ENCODE measurements at places on chromosomes 1 and 21.

DNA sequence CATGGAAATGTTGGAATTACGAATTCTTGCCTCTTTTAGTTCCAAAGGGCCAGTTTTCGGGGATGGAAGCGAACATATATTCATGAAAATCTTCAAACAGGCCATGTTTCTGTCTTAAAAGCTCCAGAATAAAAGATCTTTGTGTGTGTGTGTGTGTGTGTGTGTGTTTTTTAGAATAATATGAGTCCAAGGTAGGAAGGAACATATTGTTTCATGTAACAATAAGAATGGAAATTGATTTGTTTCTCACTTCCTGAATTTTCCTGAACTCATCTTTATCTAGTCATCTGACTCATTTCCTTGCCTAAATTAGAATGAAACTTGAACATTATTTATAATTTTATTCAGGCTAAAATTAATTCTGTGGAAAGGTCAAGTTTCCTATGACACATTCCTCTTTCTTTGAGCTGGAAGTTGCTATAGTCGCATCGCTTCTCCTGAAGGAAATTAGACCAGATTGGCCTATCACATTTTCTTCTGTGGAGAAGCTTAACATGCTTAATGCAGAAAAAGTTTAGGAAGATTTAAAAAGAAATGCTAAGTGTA, 805.1 kb upstream of the ADAMTS5 start:
- no peak for DNase-seq

GRCh38 chr1:88802950-88803349, 88.4 kb downstream of the GTF2B start:
- no peak for DNase-seq

DNA sequence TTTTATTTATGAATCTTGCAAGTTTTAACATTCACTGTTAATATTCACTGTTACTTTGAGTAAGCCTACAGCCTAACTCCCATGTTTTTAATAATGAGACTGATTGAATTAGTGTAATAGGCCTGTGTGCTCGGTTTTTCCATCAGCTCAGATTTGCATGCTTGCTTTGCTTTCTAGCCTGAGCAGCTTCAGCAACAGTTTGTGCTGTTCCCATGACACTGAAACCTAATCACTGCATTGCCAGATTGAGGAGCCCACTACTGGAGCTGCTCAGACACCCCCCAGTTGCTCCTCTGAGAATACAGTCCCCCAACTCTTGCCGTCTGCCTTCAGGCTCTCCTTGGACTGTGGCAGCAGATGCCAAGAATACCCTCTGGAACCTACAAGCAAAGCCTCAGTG, 695.4 kb downstream of the BRINP3 start:
- no peak for DNase-seq

DNA sequence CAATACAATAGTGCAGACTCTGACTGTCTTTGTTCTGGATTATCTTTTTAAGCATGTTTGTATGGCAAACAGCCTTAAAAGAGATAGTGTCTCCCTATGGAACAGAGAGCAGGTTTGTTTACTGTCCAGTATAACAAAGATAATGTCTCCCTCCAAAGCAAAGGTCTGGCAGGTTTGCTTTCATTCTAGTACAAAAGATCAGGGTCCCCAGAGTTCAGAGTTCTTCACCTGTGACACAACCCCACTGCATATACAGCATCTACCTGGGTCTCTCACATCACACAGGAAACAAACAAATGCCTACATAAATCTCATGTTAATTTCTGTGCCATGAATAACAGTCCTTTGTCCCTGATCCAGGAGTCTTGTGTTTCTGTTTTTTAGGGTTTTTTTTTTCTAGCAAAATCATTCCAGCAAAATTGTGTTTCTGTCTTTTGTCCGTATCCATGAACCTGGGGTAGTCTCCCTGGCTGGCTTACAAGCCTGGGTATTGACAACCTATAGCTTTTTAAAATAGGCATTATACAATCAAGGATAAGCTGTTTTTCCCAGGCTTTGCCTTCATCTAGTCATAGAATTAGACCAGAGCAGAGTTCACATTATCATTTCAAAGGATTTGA, 89.4 kb upstream of the PTBP2 start:
- DNase-seq: no peak

GRCh38 chr1:180489976-180490375, 12.4 kb downstream of the ACBD6 start:
- no peak for DNase-seq

DNA sequence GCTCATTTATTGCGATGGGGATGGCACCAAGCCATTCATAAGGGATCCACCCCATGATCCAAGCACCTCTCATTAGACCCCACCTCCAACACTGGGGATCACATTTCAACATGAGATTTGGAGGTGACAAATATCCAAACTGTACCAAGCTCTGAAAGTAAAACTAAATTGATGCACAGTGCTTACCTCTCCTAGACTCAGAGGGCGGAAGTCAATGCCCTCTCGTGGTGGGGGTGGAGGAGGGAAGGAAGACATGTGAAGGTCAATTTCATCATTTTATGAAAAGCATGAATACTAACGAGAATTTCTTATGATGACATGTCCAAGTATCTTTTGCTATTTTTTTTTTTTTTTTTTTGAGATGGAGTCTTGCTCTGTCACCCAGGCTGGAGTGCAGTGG, 120.0 kb downstream of the PGBD5 start:
- DNase-seq: peak; percentile 11

GRCh38 chr1:58397187-58397820, 149.2 kb downstream of the OMA1 start:
- DNase-seq: no peak

DNA sequence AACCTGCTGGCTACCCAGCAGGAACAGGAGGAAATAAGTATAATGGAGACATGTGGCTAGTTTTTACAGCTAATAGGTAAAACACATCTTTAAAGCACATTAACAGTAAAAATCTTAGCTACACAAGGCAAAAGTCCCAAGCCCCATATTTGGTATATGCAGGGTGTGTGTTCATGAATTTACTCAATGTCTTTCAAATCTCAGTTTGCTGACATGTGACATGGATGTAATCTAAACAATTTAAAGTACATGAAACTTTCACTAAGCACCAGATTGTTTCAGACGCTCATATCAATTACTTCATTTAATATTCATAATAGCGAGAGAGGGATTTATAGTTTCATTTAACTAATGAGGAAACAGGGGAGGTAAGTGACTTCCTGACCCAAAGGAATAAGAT, 3.9 kb downstream of the TACSTD2 start:
- no peak for DNase-seq

DNA sequence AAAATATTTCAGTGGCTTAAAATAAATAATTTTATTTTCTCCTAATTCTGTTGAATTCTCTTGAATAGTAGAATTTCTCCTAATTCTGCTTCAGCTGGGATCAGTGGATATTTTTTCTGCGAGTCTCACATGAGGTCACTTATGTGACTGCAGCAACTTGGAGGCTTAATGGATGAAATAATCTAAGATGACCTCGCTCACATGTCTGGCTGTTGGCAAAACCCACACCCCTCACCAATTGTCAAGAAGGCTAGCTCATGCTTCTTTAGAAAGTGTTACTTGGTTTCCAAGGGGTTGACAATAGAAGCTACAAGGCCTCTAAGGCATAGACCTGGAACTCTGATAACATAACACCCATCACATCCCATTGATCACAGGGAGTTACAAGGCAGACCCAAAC, 156.9 kb upstream of the DPYD start:
- no peak for DNase-seq

DNA sequence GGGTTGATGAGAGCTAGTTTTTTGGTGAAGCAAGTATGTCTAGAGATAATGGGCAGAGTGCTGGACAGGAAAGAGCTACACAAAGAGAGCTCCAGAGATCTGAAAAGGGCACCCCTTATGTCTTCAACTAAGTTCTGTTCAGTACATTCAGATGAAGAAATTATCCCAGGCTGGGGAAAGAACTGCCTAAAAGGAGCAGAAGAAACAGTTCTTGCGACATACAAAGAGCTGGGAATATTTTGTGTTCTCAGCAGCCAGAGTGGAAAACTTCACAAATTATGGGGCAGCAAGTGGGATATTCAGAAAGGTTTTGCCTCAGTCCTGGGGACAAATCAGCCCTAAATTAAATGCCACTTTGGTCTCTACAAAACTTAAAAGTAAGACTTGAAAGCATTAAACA, 17.4 kb upstream of the CCN1 start:
- DNase-seq: no peak

DNA sequence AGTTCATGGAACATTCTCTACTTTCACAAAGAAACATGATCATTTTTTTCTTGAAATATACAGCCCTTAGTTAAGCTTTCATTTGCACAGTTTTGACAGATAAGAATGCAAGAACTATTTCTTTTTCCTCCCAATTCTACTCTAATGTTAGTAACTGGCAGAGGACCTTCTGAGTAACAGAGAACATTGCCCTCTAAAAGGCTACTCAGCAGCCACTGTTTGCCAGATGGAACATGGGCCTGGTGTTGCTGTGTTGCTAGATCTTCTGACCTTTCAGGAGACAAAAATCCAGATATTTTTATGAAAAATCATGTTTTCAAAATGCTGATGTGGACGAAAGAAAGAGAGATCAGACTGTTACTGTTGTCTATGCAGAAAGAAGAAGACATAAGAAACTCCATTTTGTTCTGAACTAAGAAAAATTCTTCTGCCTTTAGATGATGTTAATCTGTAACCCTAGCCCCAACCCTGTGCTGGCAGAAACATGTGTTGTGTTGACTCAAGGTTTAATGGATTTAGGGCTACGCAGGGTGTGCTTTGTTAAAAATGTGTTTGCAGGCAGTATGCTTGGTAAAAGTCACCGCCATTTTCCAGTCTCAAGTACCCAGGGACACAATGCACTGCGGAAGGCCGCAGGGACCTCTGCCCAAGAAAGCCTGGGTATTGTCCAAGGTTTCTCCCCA, 2.9 kb upstream of the PRDX6 start:
- DNase-seq: no peak

- DNase-seq: peak; percentile 67
Measured at GRCh38 chr1:2386636-2387611, 4.4 kb downstream of the MORN1 start.

GRCh38 chr1:45291716-45292115, 35.0 kb upstream of the HPDL start:
- DNase-seq: no peak

DNA sequence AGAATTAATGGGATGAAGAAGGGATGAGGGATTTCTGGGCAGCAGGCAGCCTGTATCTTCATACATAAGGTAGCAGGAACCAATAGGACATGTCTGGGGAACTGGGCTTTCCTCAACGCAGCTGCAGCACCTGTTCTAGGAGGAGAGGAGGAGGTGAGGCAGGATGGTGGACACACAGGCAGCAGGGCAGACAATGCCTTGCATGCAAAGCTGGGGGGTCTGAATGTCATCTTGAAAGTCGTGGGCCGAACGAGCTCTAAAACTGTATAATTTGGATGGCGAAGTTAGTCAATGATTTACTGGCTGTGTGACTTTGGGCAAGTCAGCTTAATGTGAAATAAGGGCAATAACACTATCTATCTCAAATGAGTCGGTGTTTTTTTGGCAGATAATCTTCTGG, 124.4 kb downstream of the BEND5 start:
- DNase-seq: no peak

DNA sequence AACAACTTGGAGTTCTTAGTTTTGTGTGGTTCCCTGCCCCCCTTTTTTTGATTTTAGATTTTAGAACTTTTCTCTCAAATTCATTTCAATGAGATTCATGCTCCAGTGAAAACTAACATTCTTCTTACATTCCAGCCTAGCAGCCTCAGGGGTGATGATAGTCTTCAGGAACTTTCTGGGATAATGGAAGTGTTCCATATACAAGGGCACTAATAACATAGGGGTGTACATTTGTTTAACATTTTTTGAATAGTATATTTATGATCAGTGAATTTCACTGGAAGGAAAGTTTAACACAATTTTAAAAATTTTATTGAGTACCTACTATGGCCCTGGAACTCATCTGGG, 61.4 kb upstream of the ZNF648 start:
- DNase-seq: no peak

DNA sequence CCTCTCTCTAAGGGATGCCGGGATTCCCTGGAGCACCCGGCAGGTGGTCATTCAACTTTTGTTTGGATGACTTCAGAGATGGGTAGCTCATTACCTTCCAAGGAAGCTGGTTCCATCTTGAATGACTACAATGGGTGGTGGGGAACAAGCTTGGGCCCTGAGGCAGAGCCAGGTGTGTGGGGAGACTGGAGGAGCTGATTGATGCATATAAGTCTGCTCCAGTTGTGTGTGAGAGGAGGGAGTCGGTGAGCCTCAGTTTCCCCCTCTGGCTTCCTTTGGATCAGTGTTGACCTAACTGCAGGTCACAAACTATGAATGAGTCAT, 133.8 kb upstream of the ZBTB40 start:
- no peak for DNase-seq

DNA sequence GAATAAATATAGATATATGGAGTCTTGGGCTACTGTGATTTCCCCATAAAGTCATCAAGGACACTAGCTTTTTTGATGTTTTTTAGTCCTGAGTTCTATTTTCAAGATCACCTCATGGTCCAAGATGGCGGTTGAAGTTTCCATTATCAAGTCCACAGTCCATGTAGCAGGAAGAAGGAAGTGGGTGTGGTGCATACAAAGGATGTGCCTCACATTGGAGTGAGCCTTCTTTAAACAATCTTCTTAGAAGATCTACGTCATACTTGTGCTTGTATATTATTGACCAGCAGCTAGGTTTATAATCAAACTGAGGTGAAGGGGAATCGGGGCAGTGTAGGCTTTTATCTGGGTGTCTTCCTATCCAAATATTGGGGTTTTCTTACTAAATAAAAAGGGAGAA, 93.4 kb downstream of the FGGY start:
- no peak for DNase-seq

DNA sequence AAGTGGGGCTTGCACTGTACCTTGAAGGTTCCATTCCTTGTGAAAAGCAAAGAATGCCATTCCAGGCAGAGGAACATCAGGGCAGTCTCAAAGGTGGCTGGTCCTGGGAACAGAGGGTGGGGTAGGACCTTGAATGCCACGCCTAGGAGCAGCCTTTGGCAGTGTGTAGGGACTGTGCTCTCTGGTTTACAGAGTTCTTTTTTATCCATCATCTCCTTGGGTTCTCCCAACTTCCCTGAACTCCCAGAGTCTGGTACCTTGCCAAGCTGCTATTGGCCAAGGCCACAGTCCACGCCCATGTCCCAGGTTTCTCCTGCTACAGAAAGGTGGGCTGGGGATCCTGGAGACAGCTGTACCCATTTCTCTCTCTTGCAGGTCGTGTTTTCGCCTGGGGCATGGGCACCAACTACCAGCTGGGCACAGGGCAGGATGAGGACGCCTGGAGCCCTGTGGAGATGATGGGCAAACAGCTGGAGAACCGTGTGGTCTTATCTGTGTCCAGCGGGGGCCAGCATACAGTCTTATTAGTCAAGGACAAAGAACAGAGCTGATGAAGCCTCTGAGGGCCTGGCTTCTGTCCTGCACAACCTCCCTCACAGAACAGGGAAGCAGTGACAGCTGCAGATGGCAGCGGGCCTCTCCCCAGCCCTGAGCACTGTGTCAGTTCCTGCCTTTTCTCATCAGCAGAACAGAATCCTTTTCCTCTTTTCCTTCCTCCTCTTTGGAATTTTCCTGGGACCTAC, 15.3 kb upstream of the TRNAU1AP start:
- DNase-seq: no peak

DNA sequence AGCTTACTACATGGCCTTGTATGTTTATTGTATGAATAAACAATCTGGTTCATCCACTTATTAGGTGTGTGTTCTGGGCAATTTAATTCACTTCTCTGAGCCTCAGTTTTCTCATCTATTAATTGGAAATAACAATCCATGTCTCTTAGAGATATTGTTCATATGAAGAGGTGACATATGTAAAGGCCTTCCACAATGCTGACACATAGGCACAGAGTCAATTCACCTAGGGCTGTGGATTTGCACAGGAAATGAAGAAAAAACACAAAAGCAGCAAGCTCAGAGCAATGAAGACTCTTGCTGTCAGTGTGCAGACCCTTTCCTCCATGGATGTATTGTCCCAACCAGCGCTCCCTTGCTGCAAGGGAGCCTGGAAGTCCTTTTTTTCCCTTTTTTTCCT, 195.2 kb upstream of the CAMK1G start:
- DNase-seq: no peak
